NCI-H2107 (cell line): ENCODE measurements at places on chromosomes 7 and 10.

DNA sequence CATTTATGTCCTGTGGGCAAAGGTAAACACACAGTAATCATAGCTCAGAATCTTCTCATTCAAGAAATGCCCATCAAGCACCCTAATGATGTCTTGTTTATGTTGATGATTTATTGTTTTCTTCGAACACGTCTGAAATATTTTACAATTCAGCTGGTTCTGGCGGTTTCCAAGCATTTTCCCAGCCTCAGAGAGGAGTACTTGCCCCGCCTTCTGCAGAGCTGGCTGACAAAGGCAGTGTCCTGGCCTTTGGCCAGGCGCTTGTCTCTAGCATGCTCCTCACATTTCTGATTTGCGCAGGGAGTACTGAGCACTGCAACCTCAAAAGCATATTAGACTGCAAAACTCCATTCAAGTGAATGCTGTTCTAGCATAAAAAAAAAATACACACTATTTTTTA, 314.2 kb upstream of the GNAI1 start:
- DNase-seq, result peak; percentile 33

DNA sequence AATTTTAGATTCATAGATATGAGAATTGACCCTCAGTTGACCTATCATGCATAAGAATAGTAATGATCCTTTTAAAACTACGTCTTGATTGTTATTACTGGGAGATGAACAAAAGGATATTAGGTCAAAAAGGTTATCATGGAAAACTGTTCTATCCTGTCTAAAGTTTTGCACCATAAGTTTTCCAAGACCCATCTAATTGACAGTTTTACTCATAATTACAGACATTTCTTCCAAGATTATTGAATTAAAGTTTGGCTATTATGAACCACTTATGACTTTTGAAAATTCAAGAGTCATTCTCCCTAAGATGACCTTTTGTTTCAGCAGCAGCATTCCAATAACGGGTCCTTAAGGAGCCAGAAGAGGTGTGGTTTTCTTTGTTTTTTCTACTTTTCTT, 144.3 kb downstream of the WNT2 start:
- DNase-seq, result no peak

DNA sequence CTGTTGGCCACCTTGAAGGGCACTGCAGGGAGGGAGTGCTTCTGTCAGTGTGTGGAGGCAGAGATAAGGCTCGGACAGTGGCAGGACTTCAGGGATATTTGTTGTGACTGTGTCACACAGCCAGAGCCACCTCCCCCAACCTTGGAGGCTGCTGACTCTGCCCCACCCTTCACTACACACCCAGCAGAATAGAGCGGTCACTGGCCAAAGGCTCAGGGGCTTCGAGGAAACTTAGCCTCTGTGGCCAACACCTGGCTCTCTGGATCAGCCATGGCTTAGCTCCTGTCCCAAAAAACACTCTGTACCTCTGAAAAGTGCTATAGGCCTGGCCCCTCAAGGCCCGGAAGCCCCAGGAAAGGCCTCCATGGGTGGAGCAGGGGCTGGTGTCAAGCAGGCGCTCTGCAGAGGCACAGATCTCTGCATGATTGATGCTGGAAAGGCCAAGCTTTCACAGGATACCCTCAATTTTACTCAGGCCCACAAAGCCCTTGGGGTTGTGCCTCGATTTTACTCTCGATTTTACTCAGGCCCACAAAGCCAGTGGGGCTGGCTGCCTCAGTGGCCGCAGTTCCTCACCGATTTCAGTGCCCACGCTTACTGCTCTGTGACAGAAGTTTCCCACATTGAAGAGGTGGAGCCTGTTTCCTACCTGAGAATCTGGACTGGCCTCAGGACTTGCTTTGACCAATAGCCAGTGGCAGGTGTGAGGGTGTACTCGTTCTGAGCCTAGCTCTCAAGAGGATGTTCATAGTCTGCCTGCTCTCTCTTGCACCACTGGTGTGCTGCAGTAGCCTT, 113.2 kb upstream of the GPR26 start:
- no peak for DNase-seq

DNA sequence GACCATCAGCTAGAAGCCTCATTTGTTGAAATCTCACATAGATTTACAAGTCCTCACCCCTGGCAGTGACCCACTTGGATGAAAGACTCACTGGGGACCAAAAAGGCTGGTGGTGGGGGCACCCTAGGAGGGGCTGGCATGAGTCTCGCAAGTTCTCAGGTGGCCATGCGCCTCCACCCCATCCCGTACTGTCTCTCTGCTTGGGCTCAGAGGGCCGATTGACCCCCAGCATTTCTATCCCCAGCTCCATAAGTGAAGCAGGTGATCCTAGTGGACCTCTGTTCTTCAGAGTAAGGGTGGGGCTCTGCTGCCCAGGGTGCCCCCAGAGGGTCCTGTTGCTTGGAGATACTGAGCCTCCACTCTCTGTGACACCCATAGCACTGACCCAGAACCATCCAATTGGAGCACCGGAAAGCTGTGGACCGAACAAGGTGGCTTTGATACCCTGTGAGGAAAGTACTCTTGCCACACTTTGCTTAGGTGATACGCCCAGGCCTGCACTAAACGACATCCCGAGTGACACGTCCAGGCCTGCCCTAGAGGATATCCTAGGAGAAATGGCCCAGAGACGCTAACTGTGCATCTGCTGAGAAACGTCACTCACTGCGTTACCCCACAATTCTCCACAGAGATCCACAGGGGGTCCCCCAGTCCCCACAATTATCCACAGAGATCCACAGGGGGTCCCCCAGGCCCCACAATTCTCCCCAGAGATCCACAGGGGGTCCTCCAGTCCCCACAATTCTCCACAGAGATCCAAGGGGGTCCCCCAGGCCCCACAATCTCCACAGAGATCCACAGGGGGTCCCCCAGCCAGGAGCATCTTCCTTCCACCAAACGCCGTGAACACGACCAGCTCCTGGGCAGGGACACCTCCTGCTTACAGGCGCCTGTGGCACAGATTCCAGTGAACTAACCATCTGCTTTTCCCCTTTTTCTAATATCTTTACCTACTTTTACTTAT, 262.9 kb downstream of the PTPRN2 start:
- no peak for DNase-seq

- no peak for DNase-seq
Measured at GRCh38 chr7:44712012-44712411, 36.6 kb upstream of the ZMIZ2 start.

- no peak for DNase-seq
Measured at GRCh38 chr7:99331002-99331401, 5.3 kb downstream of the ARPC1A start.

DNA sequence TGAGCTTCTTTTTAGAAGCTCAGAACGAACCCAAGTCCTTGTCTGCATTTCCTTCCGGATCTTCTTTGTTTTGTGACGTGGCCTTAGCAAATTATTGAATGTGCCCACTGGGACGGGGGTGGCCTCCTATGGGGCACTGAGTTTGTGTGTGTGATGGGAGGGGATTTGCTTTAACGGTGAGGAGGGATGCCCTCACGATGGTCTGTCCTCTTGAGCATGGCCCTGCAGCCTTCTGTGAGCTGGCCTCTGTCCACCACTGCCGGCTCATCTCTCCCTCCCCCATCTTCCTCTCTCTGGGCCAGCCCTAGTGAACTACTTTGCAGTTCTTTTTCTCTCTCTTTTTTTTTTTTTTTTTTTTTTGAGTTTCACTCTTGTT, 62.9 kb upstream of the MKRN1 start:
- no peak for DNase-seq

DNA sequence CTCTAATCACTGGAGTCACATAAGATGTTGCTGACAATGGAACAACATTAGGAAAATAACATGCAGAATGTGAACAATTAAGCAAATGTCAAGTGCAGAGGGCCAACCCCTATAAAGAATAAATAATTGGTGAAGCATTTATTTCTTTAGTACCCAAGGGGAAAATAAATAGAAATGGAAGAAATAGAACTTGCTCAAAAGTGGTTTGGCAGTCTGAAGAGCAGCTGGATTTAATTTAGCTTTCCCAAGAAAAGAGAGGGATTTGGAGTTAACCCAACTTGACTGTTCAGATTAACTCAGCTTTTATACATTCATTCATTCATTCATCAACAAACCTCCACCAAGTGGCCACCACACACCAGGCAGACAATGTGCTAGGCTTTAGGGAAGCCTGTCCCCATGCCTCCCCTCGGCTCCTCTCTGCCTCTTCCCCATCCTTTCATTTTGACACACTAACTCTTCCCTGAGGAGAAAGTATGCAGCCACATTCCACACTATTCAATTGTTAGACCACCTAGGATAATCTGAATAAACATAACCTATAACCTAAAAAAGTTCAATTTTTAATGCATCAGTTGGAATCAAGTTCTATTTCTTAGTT, 295.5 kb downstream of the AHR start:
- no peak for DNase-seq

GRCh38 chr10:114329634-114330365, 74.5 kb downstream of the AFAP1L2 start:
- DNase-seq, result no peak

DNA sequence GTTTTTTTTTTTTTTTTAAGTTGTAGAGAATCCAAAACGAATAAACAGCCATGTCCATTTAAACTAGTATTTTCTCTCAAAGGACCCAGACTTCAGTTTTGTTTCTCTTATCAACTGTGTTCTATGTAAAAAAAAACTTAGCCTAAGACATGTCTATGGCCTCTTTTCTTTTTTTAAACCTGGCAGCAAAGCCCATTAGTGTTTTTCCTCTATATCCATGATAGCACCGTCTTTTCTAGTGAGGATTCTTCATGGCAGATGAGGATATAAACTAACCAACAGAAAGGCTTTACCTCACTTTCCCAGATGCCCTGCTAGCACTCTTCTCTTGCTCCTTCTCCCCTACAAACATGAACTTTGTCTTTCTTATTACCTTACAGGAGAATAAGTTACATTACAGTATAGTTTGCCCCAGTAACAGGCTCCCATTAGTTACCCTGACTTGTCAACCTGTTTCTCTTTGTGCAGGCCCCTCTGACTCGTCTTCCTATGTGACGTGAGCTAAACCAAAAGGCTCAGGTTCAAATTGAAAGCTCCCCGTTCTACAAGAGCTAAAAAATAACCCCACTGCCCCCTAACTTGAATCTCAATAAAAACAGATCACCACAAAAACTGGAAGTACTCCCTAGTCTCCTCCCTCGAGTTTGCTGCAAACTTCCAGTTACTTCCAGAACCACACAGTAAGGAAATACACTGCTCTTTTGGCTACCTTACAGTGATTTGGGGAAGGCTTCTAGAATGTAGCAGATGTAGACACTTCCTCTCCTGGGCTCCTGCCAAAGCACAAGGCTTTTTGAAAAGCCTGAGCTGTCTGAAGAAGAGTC, 20.1 kb downstream of the P4HA1 start:
- DNase-seq, result no peak

DNA sequence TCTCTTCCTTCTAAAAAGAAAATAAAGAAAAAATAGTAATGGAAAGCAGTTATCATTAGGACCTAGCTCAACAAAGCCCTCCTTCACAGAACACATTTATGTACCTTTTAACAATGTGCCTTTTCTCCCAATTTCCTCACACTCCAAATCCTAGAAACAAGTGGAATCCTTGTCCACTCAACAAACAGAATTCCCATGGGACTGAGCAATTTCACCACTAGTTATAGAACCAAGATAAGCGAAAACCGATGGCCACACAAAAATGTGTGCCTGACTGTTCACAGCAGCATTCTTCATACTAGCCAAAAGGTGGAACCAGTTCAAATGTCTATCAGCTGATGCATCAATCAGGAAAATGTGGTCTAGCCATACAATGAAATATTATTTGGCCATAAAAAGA, 17.3 kb downstream of the DCLRE1C start:
- no peak for DNase-seq

DNA sequence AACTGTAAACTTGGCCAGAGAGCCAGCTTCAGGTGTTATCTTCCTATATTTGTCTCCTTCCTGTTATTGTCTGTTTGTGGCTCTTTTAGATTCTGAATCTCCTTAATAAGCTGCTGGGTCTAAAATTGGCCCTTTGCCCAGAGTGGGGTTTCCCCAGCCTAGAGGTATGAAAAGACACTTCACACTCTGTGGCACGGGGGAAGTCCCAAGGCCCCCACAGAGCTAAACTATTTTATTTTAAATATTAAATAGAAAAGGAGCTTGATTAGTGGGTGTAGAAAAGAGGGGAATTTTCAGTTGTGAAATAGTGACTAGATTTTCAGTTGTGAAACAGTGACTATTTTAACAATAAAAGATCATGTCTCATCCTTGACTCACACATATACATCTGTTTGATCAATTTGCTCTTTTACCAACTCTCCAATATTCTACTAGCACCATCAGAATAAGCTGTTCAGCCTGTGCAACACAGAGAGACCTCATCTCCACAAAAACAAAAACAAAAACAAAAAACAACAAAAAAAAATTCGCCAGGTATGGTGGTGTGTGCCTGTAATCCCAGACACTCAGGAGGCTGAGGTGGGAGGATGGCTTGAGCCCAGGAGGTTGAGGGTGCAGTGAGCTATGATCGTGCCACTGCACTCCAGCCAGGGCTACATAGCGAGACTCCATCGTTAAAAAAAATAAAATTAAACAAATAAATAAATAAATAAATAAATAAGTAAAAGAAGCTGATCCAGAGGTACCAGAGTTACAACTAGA, 24.9 kb upstream of the ADO start:
- no peak for DNase-seq

DNA sequence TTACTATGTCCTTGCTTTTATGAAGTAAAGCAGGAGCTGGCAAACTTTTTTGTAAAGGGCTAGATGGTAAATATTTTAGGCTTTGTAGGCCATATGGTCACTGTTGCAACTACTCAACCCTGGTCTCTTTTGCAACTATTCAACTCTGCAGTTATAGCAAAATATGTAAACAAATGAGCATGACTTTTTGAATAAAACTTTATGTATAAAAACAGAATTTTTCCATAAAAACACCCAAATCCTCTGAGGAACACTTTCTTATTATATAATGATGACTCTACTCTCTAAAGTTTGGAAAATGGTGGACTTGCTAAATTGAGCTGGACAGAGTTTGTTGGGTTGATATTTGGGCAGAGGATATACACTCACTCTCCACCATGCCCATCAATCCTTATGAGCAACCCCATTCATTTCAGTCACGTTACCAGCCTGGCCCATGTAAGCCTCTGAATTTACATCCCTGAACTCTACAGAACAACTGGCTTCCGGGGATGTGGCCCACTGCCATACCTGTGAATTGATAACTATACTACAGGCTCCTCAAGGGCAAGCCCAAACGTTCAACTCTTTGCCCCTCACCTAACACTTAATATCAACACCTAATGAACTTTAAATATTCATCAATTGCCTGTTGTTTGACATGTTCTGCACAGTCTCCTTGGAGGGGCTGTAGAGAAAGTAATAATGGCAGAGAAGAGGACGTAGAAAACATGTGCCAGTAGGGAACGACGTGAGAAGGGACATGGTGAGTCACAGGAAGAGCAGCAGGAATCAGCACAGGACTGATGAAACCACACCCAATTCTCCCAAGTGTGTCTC, 37.6 kb downstream of the SGMS1 start:
- DNase-seq, result no peak

DNA sequence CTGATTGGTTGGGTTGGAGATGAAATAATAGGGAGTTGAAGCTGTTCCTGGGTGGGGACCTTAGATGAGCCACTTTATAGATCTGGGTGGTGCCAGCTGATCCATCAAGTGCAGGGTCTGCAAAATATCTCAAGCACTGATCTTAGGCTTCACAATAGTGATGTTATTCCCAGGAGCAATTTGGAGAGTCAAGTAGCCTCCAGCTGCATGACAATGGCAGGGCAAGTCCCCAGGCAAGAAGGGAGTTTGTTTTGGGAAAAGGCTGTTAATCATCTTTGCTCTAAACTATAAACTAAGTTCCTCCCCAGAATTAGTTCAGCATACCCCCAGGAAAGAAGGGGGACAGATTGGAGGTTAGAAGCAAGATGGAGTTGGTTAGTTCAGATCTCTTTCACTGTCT, 47.7 kb upstream of the WAPL start:
- DNase-seq, result no peak

- no peak for DNase-seq
Measured at GRCh38 chr7:29482056-29482455, 81.6 kb upstream of the PRR15 start.

- no peak for DNase-seq
Measured at GRCh38 chr7:150719960-150720891, 3.8 kb downstream of the GIMAP1 start.
